ENCODE measurements at places on chromosomes 4 and X.

- no peak for DNase-seq
These were observed 57.1 kb downstream of the MAML3 start for GRCh38 chr4:140096921-140097320.

GRCh38 chrX:97616883-97617530 lies 733.3 kb downstream of the RPA4 start:
- DNase-seq = peak; percentile 12

DNA sequence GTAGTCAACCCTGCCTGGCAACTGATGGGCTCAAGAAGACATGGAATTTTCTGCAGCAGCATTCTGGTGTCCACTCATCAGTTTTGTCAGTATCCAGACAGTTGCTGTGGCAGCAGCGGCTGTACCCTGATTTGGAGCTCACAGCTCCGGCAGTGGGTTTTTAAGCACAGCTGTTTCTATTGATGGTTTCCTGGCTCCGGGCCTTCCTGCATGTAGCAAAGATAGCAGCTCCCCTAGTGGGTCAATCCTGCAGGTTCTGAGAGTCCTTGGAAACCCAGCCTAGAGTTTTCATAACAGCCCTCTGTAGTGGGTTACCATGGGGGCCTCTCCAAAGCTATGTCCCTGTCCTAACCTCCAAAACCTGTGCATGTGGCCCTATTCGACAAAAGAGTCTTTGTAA lies 84.0 kb upstream of the ATP6AP2 start:
- no peak for DNase-seq

DNA sequence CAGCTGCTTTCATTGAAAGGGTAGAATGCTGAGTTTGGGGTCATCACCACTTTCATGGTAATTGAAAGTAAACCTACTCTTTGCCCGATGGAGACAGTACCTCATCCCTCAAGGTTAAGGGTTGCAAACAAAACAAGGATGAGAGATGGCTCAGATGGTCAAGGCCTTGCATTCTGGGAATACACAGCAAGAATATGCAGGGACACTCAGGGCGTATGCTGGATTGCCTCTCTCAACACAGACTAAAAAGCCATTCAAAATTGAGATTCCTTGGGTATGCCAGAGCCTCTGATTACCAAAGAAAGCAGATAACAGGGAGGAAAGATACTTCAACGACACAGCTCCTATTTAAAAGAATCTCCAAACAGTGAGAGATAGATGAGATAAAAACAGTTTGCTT lies 310.4 kb downstream of the ARAP2 start:
- DNase-seq = no peak

DNA sequence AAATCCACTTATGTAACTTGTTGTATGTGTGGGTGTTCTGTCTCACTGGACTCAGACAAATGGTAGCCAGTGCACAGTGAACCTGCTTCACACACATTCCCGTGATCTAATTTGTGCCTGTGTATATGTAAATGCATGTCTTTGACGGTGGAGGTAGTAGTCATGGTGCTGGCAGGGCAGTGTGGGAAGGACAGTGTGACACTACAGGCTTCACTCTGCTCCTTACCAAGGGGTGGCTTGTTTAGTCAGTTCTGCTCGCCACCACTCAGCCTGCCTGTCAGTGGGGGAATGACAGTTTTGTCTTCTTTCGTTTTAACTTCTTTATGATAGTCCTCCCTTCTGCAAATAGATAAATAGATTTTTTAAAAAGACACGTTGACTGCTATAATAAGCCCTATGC lies 17.7 kb upstream of the PAQR3 start:
- no peak for DNase-seq

- DNase-seq = no peak
These were observed 359.6 kb downstream of the IL1RAPL1 start for GRCh38 chrX:28946846-28947245.

DNA sequence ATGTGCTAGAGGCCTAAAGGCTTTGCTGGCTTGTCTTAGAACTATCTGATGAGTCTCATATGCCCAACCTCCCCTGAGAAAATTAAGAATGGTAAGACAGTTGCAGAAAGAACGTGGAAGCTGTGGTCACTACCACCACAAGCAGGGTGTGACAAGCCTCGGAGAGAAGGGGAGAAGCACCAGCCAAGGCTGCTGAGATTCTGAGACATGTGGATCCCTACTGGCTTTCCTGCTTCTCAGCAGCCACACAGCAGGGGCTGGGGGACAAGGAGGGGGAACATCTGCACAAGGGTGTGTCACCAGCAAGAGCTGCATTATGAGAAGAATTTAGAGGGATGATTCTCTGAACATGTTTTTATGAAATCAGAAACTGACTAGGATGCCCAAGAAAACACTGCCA lies 19.4 kb downstream of the TAPT1 start:
- DNase-seq = no peak

GRCh38 chr4:102625232-102625930 lies 124.2 kb downstream of the NFKB1 start:
- peak; percentile 82 for DNase-seq

DNA sequence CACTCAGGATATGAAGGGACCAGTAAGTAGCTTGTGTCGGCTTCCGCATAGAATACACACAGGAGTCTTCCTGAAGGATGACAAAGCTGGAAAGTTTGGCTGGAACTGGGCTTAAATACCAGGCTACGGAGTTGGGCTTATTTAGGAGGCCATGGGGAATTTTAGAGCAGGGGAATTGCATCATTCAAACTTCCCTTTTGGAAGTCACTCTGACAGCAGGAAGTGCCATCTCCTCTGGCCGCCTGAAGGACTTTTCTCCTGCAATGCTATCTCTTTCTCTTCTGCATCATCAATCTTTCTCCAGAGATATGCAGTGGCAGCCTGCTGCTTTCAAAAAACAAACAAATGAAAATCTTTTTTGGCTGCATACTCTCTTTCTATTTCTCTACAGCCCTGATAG lies 48.4 kb upstream of the PAK3 start:
- no peak for DNase-seq

DNA sequence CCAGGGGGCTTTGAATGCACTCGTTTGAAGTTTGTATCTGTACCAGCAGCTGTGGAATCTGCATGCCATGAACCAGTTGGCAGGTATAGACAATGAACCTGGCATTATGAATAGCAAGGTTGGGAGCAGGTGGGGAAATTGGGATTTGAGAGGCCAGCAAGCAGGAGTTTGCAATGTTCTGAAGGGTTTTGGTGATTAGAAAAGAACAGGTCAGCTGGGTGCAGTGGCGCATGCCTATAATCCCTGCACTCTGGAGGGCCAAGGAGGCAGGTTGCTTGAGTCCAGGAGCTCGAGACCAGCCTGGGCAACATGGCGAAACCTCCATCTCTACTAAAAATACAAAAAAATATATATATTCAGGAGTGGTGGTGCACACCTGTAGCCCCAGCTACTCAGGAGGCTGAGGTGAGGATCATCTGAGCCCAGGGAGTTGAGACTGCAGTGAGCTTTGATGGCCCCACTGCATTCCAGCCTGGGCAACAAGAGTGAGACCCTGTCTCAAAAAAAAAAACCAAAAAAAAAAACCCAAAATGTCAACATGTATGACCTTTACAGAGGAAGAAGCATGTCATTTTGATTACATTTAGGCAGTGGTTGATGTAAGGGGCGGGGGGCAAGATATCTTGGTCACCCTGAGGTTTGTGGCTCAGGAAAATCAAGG lies 63.9 kb downstream of the TSC22D3 start:
- DNase-seq = no peak

GRCh38 chr4:102411408-102411807 lies 66.1 kb upstream of the SLC39A8 start:
- DNase-seq = no peak

GRCh38 chrX:56796641-56797395 lies 67.8 kb downstream of the NBDY start:
- no peak for DNase-seq

- DNase-seq = no peak
These were observed 154.5 kb downstream of the GPM6A start for GRCh38 chr4:175657571-175657970.

DNA sequence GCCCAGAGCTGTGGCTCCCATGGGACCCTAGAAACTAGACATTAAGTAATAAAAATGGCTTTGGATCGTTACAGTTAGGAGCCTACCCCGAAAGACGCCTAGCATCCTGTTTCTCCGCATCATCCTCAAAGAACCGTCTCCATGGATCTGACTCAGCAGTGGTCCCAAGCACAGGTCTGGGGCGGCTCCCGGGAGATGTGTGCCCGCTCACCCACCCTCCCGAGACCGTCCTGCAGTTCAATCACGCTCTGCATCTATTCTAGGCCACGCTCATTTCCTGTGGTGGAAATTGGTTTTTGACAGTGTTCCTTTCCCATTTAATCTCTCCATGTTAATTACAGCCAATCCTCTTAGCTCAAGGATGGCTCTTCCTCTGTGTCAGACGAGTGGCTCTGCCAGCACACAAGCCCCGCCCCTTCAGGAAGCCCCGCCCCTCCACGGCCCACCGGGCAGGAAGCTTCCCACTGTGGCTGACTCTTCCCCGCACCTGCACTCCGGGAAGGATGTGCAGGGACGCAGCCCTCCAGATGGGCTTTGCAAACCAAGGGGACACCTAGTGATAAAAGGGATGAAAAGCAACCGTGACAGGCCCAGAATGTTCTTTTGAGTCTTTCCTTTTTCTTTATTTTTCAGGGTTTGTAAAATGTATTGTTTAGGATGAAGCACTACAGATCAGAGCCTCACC lies 34.5 kb upstream of the HELT start:
- DNase-seq = peak; percentile 77

GRCh38 chrX:153590961-153591956 lies 7.7 kb downstream of the CCNQ start:
- no peak for DNase-seq

GRCh38 chr4:150176547-150176946 lies 98.3 kb downstream of the DCLK2 start:
- DNase-seq = no peak

DNA sequence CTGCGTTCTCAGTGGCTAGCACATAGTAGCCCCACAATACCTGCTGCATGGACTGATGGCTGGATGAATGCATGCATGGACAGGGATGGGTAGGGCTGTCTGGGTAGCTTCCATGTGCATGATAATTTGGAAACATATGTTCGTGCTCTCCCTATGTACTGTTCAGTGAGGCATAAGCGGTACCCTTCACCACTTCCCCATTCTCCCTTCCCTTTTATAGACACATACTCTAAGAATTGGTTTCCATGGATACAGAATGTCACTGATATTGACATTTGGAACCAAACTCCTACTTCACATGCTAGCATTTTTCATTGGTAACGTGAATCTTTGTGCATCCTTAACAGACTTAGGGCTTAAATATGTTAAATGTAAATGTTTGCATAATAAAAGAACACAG lies 20.4 kb downstream of the USP46 start:
- DNase-seq = no peak

- no peak for DNase-seq
These were observed 206.0 kb downstream of the KIT start for GRCh38 chr4:54863571-54864255.

DNA sequence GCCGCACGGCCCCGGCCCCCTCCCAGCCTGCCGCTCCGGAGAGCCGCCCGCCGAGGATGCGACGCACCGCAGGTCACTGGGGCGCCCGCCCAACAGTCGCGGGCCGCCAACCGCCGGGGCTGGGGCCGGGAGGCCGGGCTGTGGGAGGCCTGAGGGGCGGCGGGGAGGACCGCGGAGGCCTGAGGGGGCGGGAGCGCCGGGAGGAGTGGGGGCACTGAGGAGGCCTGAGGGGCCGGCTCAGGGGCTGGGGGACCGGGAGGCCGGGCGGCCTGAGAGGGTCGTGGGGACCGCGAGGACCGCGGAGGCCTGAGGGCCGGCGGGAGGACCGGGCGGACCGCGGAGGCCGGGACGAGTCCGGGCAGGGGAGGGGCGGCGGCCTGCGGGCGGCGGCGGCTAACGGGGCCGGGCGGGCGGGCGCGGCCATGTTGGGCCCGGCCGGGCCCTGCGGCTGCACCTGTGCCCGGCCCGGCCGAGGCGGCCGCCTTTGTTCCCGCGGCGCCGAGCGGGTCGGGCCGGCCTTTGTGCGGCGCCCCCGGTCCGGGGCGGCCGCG lies 353 bp downstream of the NSD2 start:
- no peak for DNase-seq

DNA sequence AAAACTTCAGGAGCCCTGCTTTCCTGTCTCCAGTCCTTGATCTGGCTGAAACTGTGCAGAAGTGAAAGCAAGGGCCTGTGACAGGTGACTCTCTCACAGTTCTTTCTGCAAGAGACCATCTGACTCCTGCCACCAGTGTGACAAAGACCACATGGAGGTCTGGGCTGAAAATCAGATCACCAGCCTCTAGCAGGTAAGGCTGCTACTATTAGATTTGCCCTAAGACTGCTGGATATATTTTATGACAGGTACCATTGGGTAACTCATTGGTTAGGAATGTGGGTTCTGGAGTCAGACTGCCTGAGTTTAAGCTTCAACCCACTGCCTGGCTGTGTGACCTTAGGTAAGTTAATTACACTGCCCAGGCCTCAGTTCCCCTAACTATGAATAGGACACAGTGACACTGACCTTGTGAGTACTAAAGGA lies 163.3 kb upstream of the SLC7A11 start:
- DNase-seq = no peak

GRCh38 chrX:8847360-8847759 lies 46.2 kb upstream of the FAM9A start:
- no peak for DNase-seq

DNA sequence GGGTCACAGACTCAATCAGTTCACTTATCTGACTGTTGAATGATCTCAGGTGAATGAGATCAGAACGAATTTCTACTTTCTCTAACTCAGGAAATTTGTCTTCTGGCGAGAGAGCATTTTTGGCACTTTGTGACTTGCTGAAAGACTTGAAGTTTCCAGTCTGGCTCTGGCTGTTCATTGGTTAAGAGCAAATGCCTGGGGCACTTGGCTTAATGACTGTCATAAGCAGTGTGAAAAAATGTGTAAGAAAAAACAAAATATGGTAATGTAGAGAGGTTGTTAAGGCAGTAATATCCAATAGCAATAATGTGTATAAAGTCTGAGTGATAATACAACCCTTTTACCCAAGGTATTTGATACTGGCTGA lies 71.3 kb upstream of the PGRMC2 start:
- no peak for DNase-seq

DNA sequence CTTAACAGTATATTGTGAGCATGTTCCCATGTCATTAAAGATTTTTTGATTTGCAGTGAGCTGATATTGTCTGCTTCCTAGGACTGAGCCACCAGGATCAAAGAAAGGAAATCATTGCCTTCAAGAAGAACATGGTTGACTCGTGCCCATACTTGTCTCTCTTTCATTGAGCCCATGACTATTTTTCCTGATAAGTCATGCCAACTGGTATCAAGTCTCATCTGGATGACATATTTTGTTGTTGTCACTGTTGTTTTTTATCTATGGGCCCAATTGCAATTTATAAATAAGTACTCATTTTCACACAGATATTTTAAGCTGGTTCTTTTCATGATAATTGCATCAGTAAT lies 10.2 kb upstream of the RHOH start:
- DNase-seq = no peak

GRCh38 chr4:48491514-48492176 lies 1.6 kb downstream of the ZAR1 start:
- no peak for DNase-seq

DNA sequence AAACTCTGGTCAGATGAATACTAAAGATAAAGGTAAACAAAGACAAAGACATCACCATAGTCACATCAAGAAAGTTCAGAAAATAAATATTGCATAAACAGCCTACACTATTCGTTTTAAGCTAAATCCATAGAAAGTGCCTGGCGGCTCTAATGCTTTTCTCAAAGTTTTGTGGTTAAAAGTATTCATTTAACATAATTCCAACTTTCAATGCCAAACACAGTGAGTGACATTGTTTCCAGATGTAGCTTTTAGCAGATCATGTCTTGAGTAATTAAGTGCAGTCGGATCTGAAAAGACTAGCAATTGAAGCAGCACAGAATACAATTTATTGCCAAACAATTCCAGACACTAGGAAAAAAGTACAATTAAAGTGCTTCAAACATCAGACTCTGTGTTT lies 287.1 kb upstream of the ADGRL3 start:
- no peak for DNase-seq
